8988T (cell line): ENCODE measurements at places on chromosomes 7 and 10.

GRCh38 chr7:159040912-159041711 lies 103.6 kb downstream of the VIPR2 start:
- DNase-seq: no peak

DNA sequence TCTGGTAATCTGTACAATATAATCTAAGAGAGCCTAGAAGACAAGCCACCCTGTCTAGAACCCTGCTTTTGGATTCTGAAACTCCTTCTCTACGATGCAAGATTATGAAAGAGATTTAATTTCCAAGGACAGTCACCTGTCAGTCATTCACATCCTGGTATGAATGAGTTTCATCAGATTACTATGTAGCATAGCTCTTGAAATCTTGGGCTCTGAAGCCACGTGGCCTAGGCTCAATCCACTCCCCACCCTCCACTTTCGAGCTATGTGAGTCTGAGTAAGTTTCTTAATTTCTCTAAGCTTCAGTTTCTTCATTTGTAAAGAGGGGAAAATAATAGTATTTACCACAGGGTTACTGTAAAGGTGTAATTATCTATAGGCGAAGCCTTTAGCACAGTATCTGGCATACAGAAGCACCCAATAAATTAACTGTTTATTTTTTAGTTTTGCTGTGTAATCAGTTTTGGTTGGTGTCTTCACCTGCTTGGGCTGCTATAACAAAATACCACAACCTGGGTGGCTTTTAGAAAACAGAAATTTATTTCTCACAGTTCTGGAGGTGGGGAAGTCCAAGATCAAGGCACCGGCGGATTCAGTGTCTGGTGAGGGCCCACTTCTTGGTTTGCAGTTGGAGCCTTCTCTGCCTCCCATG lies 71.3 kb downstream of the MYOF start:
- no peak for DNase-seq

GRCh38 chr7:2954433-2954853 lies 89.2 kb downstream of the CARD11 start:
- no peak for DNase-seq

- no peak for DNase-seq
Measured at GRCh38 chr10:86284355-86285105, 82.1 kb downstream of the GRID1 start.

GRCh38 chr7:65475734-65476319 lies 102.2 kb downstream of the ZNF92 start:
- no peak for DNase-seq

GRCh38 chr7:94530109-94530508 lies 20.5 kb downstream of the CASD1 start:
- no peak for DNase-seq

DNA sequence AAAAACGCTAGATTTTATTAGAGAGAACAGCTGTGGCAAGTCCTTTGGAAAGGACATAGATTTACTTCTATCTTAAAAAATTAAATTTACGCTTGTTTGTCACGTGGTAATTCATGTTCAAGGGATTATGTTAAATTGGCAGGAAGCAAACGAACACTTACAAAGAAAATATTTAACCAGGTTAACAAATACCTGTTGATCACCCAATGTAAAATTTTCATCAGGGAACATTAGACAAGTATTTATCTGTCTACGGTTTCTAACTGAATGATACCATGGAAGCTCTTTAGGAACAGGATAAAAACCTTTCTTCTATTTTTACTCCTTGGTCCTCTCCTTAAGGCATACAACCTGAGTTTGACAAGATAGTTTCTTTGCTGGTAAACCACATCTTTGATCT lies 122.2 kb downstream of the NOC3L start:
- DNase-seq: no peak

- no peak for DNase-seq
Measured at GRCh38 chr7:82559193-82559805, 115.7 kb upstream of the CACNA2D1 start.
